Inflammatory macrophage treated with lipopolysaccharide for 4 hours (primary cell): ENCODE measurements at places on chromosomes 2 and 18.

- peak; percentile 58 for DNase-seq
Observed at GRCh38 chr2:241540771-241541561, 17.6 kb upstream of the BOK start.

DNA sequence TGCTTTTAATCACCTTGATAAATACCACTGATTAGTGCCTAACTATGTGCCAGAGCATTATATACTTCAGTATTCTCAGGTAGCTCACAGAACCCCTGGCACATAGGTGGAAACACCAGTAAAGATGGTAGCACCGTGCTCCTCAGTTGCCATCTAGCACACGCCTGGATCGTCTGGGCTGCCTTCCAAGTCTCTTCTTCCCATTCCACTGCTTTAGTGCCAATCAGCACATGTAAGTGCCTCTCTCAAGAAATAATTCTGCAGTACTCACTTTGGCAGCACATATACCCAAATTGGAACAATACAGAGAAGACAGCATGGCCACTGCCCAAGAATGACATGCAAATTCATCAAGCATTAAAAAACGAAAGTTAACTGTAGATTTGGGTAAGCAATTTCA is 13.0 kb downstream of the POLR2D start:
- no peak for DNase-seq

- no peak for DNase-seq
Observed at GRCh38 chr2:208573569-208573968, 167.0 kb downstream of the PTH2R start.

DNA sequence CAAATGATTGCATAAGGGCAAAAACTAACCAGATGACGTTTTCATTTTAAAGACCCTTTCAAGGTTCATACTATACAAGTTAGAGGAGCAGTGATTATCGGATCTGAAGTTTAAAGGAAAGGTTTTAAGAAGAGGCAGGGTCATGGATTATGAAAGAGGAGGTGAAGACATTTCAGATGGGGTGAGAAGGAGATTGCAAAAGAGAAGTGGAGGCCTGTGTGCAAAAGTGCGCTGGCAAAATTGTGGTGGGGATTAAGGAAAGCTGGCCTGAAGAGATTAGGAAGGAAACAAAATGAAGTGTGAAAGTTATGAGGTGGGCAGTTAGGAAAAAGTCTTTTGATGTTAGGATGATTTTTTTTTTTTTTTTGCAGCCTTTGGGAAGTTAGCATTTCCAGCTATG is 935.7 kb upstream of the FAM98A start:
- DNase-seq, result no peak

- DNase-seq, result peak; percentile 98
Observed at GRCh38 chr2:12587729-12588522, 128.8 kb upstream of the TRIB2 start.

DNA sequence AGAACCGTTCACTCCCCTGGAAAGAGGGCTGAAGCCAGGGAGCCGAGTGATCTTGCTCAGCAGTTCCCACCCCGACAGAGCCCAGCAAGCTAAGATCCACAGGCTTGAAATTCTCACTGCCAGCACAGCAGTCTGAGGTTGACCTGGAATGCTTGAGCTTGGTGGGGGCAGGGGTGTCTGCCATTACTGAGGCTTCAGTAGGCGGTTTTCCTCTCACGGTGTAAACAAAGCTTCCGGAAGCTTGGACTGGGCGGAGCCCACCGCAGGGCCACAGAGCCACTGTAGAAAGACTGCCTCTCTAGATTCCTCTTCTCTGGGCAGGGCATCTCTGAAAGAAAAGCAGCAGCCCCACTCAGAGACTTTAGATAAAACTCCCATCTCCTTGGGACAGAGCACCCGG is 180.8 kb downstream of the WDR7 start:
- DNase-seq, result no peak

DNA sequence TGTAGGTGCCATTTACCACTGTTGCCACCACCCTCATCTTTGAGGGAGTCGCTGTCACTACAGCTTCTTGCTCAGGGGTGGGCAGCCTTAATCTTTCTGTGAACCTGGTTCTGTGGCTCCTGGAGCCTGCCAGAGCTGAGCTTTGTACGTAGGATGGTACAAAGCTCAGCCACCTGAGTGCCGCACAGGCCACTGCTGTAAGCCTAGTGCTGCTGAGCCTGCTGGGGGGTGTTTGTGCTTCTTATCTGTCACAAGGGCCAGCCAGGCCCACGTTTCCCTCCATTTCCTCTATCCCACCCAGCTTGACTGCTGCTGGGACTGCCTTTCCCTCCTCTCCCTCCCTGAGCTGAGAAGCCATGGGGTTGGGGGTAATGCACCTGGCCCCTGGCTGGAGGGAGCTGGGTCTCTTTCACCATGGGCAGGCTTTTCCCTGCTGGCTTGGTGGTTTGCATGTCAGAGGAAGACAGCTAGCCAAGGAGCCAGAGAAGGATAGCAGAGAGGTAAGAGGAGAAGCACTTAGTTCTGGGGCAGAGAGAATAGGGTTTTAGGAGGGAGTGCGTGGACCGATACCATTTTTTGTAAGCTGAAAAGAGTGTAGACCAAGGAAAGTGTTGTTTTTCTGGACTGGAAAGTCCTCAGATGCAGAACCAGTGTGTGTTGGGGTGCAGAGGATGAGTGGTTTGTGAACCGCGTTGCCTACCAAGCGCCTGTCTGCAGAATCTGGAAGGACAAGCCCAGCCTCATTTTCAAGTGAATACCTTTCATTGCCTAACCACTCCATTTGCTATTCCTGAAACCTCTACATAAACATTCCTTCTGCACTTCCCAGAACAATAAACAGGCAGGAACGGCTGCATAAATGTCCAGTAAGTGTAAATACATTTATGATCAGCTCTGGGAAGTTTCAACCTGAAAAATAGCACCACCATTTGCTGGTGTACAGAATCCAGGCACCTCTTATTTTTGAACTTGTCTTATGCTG is 45.1 kb upstream of the FHL2 start:
- no peak for DNase-seq

DNA sequence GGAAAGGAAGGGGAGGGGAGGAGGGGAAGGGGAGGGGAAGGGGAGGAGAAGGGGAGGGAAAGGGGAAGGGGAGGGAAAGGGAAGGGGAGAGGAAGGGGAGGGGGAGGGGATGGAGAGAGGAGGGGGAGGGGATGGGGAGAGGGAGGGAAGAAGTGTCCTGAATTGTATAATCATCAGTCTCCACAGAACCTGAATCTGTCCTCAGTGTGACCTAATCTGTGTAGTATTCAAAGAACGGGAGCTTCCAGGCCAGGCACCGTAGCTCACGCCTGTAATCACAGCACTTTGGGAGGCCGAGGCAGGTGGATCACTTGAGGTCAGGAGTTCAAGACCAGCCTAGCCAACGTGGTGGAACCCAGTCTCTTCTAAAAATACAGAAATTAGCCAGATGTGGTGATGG is 41.1 kb upstream of the CCDC150 start:
- DNase-seq, result no peak

DNA sequence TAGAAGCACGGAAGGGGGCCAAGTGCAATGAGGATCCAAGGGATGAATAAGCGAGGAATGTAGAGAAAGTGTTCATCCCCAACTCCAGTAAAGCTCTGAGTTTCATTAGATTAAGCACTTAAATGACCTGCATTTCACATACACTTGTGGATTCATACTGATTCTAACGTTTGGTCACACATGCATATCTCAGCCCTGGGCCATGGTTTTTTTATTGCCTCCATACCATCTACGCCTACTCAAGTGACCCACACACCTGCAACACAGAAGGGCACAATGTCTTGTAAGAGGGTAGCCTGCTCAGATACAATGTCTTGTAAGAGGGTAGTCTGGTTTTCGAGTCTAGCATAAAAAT is 566 bp upstream of the MRPS5 start:
- DNase-seq, result no peak

DNA sequence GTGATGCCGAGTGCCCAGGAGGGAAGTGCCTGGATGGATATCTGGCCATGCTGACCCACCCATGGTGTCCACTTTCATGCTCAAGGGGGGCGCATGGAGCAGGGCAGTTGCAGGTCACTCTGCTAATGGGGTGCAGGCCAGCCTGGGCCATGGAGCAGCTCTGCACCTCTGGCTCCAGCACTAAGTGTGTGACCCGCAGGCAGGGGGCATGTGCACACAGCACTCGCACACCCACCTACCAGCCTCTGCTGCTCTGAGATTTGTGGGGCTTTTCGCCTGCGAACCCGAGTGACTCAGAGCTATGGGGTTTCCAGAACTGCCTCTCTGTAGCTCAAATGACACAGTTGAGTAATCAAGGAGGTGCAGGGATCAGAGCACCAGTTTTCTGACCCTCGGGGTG is 66.2 kb downstream of the CYP26B1 start:
- no peak for DNase-seq

DNA sequence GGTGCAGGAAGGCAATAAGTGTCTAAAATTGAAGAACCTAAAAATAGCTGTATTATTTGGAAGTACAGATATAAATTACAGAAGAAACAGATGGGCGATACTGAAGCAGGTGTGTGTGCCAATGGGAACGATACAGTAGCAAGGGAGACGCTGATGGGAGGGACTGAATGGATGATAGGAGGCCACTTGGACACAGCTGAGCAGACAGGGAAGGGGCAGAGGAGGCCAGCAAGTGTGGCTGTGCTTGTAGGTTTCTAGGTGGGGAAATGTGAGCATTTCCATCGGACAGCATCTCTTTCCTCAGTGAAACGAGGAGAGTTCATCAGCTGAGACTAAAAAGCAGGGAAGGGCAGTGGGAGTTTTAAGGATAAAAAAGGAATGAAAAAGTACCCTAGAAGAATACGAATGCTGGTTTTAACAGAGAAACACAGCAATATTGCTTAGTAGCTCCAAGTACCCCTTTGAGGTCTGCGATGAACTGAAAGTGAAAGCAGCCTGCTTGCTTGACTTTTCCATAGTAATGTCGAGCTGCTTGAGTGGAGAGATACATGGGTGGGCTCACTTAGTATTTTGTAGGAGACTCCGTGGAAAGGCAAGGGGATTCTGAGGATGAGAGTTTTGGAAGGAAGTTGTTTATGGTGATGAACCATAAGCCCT is 91.7 kb upstream of the EPC2 start:
- DNase-seq, result peak; percentile 43

GRCh38 chr2:132037527-132038178 is 124.1 kb downstream of the ANKRD30BL start:
- no peak for DNase-seq
